ENCODE measurements at places on chromosomes 2 and 18.
A peak's percentile ranks its signal among the peaks of the same experiment; 100 is the strongest.

DNA sequence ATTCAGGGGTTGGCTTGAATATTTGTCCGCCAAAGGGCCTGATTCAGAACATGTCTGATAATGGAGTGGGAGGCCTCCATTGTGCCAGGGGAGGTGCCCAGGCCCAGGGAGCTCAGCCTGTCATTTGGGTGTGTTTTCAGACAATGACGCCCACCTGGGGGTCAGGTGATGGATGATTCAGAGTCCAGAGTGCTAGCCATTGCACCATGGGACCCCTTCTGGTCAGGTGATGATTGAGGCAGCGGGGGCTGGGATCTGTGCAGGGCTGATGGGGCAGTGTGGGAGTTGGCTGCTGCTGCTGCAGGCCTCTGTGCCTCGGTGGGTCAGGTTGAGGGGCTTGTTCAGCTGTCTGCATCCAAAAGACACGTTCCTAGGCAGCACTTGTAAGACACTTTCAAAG is 8.3 kb upstream of the ARHGEF4 start:
- no peaks in the 10 kb centered on the region for H3K36me3 ChIP-seq
- H3K4me1 ChIP-seq, result peaks cover 72% of the 10 kb centered on the region
- peaks cover 2% of the 10 kb centered on the region for H3K27me3 ChIP-seq
- no peak overlapping the region for H3K4me3 ChIP-seq
- no peak overlapping the region for H3K27ac ChIP-seq
- DNase-seq, result no peak

DNA sequence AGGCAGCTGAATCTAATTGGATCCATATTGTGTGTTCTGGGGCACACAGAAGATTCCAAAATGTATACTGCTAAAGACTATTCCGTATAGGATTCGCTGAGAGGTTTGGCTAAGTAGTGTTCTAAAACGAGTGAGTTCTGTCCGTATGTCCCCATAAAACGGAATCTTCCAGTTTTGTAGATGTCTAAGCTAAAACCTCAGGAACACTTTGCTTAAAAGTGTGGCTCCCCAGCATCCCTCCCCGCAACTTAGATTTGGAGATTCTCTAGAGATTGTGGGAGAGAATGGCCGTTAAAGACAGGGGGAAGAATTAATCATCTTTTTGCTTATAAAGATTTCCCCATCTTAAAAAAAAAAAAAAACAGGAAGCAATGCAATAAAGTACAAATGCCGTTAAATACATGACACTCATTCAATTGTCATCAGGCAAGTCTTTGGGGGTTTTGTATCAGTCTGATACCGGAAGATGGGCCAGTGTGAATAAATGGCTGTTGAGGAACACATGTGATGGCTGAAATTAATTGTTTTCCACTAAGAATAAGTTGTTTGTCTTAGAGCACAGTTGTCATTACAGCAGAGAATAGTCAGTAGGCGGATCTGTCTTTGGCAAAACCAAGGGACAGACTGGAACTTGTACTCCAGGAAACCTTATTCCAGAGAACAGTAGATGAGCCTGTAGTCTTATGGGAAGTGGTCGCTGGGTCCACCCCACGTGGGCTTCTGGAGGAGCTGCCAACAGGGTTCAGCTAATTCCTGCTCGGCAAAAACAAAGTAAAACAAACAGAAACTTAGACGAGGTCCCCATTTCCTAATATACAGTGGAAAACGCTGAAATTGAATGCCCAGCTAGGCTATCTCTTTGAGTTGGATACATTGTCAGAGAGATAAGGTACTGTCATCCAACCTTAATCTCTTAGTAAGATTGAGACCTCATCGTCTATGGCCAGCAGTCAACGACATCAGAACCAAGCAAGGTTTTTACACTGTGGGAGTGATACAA is 1.7 kb downstream of the EMILIN2 start:
- no peaks in the 10 kb centered on the region for H3K36me3 ChIP-seq
- peaks cover 20% of the 10 kb centered on the region for H3K4me1 ChIP-seq
- DNase-seq, result no peak
- no peak overlapping the region for H3K27ac ChIP-seq
- peaks cover 65% of the 10 kb centered on the region for H3K27me3 ChIP-seq

- H3K36me3 ChIP-seq, result no peaks in the 10 kb centered on the region
- H3K4me1 ChIP-seq, result no peaks in the 10 kb centered on the region
- H3K27ac ChIP-seq, result no peak overlapping the region
Measured at GRCh38 chr18:9516437-9517064, 41.2 kb downstream of the RALBP1 start.

- no peak overlapping the region for H3K27ac ChIP-seq
- no peaks in the 10 kb centered on the region for H3K27me3 ChIP-seq
- no peaks in the 10 kb centered on the region for H3K4me1 ChIP-seq
Measured at GRCh38 chr2:164220265-164220664, 401.0 kb downstream of the GRB14 start.

GRCh38 chr2:62415019-62415431 is 91.0 kb downstream of the TMEM17 start:
- H3K27me3 ChIP-seq, result no peaks in the 10 kb centered on the region
- no peak overlapping the region for H3K4me3 ChIP-seq
- no peak for DNase-seq
- H3K4me1 ChIP-seq, result peaks cover 19% of the 10 kb centered on the region
- H3K27ac ChIP-seq, result no peak overlapping the region

- H3K4me1 ChIP-seq, result peaks cover 21% of the 10 kb centered on the region
- no peaks in the 10 kb centered on the region for H3K36me3 ChIP-seq
- DNase-seq, result no peak
Measured at GRCh38 chr2:45244928-45245327, 235.7 kb upstream of the SIX2 start.

GRCh38 chr2:16678964-16679363 is 13.3 kb upstream of the CYRIA start:
- DNase-seq, result no peak
- no peaks in the 10 kb centered on the region for H3K27me3 ChIP-seq
- no peaks in the 10 kb centered on the region for H3K4me1 ChIP-seq
- H3K36me3 ChIP-seq, result no peaks in the 10 kb centered on the region
- no peak overlapping the region for H3K27ac ChIP-seq
- no peak overlapping the region for H3K4me3 ChIP-seq

GRCh38 chr2:88739985-88740600 is 48.6 kb downstream of the RPIA start:
- peaks cover 58% of the 10 kb centered on the region for H3K36me3 ChIP-seq
- no peak overlapping the region for H3K27ac ChIP-seq
- H3K27me3 ChIP-seq, result no peaks in the 10 kb centered on the region

DNA sequence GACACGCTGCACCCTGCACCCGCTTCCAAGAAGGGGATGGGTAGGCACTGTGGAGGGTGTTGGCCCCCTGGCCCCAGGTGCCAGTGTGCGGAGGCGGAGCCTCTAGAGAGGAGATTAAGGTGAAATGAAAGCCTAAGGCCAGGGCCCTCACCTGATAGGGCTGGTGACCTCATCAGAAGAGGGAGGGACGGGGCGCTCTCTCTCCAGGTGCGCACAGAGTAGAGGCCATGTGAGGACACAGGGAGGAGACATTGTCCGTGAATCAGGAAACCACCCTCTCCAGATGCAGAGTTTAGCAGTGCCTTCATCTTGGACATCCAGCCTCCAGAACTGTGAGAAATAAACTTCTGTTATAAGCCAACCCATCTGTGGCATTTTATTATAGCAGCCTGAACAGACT is 62.3 kb downstream of the PSMG2 start:
- no peak overlapping the region for H3K4me3 ChIP-seq
- no peaks in the 10 kb centered on the region for H3K27me3 ChIP-seq
- no peak for DNase-seq
- peaks cover 16% of the 10 kb centered on the region for H3K4me1 ChIP-seq
- H3K36me3 ChIP-seq, result no peaks in the 10 kb centered on the region

- no peaks in the 10 kb centered on the region for H3K4me1 ChIP-seq
- peaks cover 25% of the 10 kb centered on the region for H3K36me3 ChIP-seq
- no peaks in the 10 kb centered on the region for H3K27me3 ChIP-seq
- no peak for DNase-seq
- no peak overlapping the region for H3K27ac ChIP-seq
- H3K4me3 ChIP-seq, result no peak overlapping the region
Measured at GRCh38 chr2:231287696-231288095, 89.3 kb downstream of the ARMC9 start.

- no peaks in the 10 kb centered on the region for H3K27me3 ChIP-seq
- no peaks in the 10 kb centered on the region for H3K36me3 ChIP-seq
- peaks cover 4% of the 10 kb centered on the region for H3K4me1 ChIP-seq
- H3K27ac ChIP-seq, result no peak overlapping the region
Measured at GRCh38 chr2:59021786-59022185, 780.7 kb upstream of the FANCL start.

DNA sequence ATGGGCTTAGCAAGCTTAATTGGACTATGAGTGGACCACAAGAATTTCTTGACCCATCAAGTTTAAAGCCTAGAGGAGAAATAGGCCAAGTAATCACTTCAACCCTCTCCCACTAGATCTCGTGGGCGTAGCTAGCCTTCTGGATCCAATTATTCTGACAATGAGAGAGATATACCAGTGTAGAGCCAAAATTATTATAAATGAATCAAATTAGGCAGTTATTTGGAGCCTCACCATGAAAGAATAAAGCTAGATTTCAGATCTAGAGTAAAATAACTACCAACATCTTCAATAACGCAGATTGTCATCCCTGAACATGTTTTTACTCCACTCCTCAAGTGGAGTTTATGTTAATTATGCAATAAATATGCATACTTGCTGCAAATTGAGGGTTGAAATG is 143.9 kb upstream of the CDH20 start:
- no peaks in the 10 kb centered on the region for H3K36me3 ChIP-seq
- peaks cover 3% of the 10 kb centered on the region for H3K27me3 ChIP-seq
- no peak overlapping the region for H3K4me3 ChIP-seq
- no peak overlapping the region for H3K27ac ChIP-seq

- H3K4me1 ChIP-seq, result peaks cover 75% of the 10 kb centered on the region
- DNase-seq, result no peak
- peak overlapping the region; percentile 87 for H3K27ac ChIP-seq
- H3K4me3 ChIP-seq, result peak overlapping the region; percentile 62
- peaks cover 10% of the 10 kb centered on the region for H3K36me3 ChIP-seq
- H3K27me3 ChIP-seq, result no peaks in the 10 kb centered on the region
Measured at GRCh38 chr2:207133820-207134519, 31.8 kb downstream of the KLF7 start.

DNA sequence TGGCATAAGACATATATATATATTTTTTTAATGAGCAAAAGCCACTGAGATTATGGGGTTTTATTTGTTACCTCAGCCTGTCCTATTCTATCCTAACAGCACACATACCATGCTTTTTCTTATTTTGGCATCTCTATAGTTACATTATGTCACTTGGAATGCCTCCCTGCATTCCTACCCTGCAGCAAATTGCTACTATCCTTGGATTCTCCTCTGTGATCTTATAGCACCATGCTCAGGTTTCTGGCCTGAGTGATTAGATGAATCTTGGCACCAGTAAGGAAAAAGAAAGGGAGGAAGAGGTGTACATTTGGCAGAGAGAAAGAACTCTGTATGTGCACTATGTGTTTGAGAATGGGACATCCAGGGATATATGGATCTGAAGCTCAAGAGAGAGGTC is 86.3 kb upstream of the PELI1 start:
- no peak overlapping the region for H3K27ac ChIP-seq
- H3K4me3 ChIP-seq, result no peak overlapping the region
- H3K27me3 ChIP-seq, result no peaks in the 10 kb centered on the region
- H3K36me3 ChIP-seq, result peaks cover 3% of the 10 kb centered on the region

- no peak for DNase-seq
- peaks cover 30% of the 10 kb centered on the region for H3K4me1 ChIP-seq
- no peak overlapping the region for H3K27ac ChIP-seq
- peaks cover 32% of the 10 kb centered on the region for H3K27me3 ChIP-seq
- peak overlapping the region; percentile 92 for H3K4me3 ChIP-seq
- no peaks in the 10 kb centered on the region for H3K36me3 ChIP-seq
Measured at GRCh38 chr2:73212098-73212447, 2.0 kb upstream of the SMYD5 start.

GRCh38 chr2:26772064-26773001 is 8.2 kb downstream of the SLC35F6 start:
- peaks cover 10% of the 10 kb centered on the region for H3K4me1 ChIP-seq
- no peaks in the 10 kb centered on the region for H3K27me3 ChIP-seq
- DNase-seq, result no peak
- no peaks in the 10 kb centered on the region for H3K36me3 ChIP-seq

- no peaks in the 10 kb centered on the region for H3K36me3 ChIP-seq
- DNase-seq, result no peak
- no peak overlapping the region for H3K27ac ChIP-seq
- no peak overlapping the region for H3K4me3 ChIP-seq
- no peaks in the 10 kb centered on the region for H3K27me3 ChIP-seq
Measured at GRCh38 chr2:41912776-41913175, 135.0 kb upstream of the PKDCC start.

DNA sequence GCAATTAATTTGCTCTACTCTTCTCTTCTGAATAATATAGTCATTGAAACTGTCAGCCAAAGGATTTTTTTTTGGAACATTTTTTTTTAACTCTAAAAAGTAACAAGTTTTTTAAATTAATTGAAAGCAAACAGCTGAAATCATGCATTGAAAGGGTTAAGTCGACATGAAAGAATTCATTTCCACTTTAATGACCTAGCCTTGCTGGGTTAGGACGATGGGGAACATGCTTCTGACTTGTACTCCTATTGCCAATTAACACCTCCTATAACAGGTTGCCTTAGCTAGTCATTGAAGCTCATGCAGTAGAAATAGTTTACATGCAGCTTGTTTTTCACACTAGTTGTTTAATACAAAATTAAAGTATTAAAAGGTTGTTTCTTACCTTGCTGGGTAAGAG is 47.8 kb downstream of the PSMD14 start:
- H3K4me1 ChIP-seq, result peaks cover 37% of the 10 kb centered on the region
- H3K4me3 ChIP-seq, result no peak overlapping the region
- DNase-seq, result no peak
- peaks cover 9% of the 10 kb centered on the region for H3K36me3 ChIP-seq
- no peaks in the 10 kb centered on the region for H3K27me3 ChIP-seq

DNA sequence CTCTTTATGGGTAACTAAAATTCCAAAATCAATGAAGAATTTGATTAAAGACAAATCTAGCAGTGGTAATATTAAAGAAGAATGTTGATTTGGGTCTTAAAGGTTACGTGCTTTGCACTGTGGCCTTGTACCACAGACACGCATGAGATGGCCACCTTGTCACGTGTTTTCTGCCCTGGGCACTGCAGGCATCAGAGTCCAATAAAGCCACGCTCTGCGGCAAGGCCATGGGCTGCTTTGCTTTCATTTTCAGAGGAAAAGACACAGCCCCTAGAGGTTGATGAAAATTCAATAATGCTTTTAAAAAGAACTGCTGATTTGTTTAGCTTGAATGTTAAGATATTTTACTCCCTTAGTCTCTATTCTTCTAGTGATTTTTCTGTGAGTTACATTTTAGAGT is 30.4 kb downstream of the AOX1 start:
- no peaks in the 10 kb centered on the region for H3K27me3 ChIP-seq
- no peaks in the 10 kb centered on the region for H3K36me3 ChIP-seq
- H3K4me3 ChIP-seq, result no peak overlapping the region
- DNase-seq, result no peak

DNA sequence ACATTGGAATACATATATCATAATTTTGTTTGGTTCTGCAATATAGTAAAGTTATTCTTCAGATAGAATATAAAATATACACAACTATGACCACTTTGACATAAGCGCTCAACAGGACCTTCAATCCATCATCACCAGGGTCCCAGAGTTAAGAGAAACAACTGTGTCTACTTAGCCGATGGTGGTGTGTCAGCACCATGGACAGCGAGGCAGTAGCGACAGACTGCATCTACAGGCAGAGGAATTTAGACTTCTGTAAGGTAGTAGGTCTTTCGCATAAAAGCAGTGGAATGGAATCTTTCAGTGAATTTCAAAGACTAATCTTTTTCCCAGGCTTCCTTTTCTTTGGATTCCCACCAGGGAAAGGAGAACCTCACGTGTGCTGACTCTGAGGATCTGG is 20.5 kb upstream of the LRPPRC start:
- peak; percentile 68 for DNase-seq
- H3K4me1 ChIP-seq, result no peaks in the 10 kb centered on the region
- no peak overlapping the region for H3K27ac ChIP-seq
